NCI-H1105 (cell line): ENCODE measurements at places on chromosomes 2 and 18.

GRCh38 chr18:78765142-78765541 is 214.5 kb upstream of the SALL3 start:
- no peak for DNase-seq

GRCh38 chr2:43424262-43425207 is 171.3 kb downstream of the THADA start:
- no peak for DNase-seq

DNA sequence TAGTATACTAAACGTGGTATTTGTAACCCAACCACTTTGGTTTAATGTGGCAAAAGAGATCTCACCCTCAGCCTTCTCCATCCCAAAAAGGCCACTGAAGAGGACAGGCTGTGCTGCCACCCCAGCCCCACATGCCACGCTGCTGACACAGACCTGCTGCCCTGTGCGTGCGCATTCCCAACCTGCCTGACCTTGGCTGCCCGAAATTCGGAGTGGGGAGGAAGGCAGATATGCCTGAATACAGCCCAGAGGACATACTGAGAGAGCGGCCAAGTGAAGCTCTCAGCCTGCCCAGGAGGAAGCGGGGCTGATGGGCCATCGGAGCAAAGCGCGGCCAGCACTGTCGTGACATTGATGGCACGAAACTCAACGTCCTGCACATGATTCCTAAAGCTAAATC is 70.0 kb downstream of the HDAC4 start:
- no peak for DNase-seq

DNA sequence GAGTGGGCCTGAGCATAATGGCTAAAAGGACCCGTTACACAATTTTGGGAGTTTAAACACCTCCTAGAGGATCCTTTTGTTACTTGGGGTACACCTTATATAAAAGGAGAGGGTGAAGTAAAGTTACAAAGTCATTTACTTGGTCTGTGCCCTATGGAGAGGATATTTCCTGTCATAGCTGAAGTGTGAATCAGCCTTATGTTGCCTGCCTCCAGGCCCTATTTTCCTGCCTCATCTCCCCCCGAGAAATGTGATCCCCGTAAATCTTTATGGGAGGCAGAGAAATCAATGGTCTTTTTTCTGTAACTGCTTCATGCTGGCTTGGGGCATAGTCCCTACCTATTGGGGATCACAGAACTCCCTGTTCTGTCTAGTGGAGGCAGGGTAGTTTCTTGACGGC is 906.6 kb downstream of the DSC3 start:
- DNase-seq, result no peak

GRCh38 chr2:67255933-67256615 is 141.1 kb upstream of the ETAA1 start:
- peak; percentile 55 for DNase-seq

- DNase-seq, result no peak
These were observed 24.6 kb downstream of the TAF1B start for GRCh38 chr2:9867881-9868280.

GRCh38 chr2:223920109-223920508 is 25.0 kb downstream of the WDFY1 start:
- DNase-seq, result no peak

DNA sequence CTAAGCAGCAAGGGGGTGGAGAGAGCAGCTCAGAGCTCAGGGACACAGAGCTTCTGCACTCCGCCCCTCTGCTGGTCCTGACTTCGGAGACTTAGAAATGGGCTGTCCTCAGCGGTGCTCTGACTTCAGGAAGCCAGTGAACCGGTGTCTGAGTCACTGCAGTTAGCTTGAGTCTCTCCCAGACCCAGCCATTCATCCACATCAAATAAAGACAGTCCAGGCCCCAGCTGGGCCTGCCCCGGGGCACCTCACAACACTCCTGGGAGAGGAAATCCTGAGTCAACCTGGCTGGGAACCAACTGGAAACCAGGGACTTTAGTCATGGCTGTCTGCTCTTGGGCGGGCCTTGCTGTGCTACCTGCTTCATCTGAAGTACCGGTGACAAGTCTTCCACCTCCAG is 5.4 kb upstream of the ITGB6 start:
- no peak for DNase-seq

GRCh38 chr2:216057688-216058193 is 23.9 kb downstream of the PECR start:
- no peak for DNase-seq

DNA sequence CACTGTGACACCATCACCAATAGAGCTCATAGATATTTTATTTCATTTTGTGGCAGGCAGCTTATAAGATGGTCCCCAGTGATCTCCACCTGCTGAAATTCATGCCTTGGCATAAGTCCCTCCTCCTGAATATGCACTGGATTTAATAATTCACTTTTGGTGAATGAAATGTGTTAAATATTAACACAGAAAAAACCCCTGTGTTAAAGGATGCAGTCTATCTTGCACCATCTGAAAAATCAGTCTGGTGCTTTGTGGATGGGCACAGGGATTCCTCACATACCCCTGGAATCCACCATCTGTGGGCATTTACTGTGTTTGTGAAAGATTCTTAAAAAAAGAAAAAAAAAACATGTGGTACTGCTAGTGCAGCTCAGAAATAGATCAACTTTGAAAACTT is 26.1 kb upstream of the WIPF1 start:
- no peak for DNase-seq
